PC-3 (cell line): ENCODE measurements at places on chromosomes 5 and 9.

GRCh38 chr5:155839251-155840037 is 487.5 kb upstream of the SGCD start:
- DNase-seq: no peak

DNA sequence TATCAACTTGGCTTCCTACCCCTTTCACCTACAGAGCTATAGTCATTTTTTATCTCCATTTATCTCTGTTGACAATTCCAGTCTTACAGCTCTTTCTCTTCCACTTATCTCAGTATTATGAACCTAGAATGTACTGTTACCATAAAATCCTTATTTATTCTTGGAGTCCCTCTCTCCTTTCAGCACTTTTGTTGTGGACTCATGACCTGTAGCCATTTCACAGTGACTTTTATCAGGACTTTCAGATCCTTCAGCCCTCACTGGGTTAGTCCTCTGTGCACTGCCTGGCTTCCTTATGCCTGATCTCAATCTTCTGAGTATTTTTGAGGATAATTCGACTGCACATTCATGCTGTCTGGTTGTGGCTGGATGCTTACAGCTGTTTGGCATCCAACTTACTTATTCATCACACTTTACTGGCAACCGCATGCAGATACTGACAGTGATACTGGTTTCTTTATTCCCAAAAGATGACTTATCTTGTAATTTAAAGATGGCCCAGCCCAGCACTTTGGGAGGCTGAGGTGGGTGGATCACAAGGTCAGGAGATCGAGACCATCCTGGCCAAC is 293.3 kb downstream of the MAN2A1 start:
- no peak for DNase-seq

- peak; percentile 94 for DNase-seq
Observed at GRCh38 chr9:137482094-137482781, 23.1 kb upstream of the NSMF start.

DNA sequence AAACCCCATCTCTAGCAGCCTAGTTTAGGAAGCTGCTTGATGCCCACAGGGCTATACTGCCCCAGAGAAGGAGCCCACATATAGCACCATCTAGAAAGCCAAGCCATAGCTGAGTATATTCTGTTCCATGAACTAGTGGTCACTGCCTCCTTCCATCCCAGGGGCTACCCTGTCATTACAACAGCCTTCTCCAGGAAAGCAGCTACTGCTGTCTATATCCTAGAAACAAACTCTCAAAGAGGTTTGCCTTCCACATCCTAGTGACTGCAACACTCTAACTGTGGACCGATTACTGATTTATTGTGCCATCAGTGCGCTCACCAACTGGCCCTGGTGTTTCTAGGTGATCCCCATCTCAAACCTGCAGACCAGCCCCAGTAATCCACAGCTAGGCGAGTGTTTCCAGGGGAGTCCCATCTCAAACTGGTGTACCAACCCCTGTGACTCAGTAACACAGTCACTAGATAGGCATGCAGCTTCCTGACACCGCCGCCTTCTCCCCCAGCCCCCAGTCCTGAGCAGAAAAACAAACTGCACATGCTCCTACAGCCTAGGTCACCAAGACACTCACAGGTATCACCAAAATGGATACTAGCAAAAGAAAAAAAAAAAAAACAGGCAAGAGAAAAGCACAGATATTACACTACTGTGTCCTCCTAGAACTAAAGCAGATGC is 14.8 kb downstream of the SPTLC1 start:
- DNase-seq: peak; percentile 81

DNA sequence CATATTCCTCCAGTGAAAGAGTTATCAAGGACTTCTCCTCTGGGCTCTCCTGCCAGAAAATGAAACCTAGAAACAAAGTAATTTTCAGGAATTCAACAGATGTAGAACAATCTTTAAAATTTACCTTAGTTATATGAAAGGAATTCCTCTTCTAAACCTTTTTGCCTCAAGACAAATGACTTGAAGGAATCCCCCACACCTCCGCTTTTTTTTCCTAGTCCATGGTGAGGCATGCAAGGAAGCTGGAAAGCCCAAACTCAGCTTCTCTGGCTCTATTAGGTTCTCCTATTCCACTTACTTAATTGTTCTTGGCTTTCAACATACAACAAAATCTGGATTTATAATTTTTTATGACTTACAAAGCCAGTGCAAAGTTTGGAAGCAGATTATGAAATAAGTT is 27.2 kb downstream of the C6 start:
- DNase-seq: no peak
